ENCODE measurements at places on chromosomes 16 and 17.

DNA sequence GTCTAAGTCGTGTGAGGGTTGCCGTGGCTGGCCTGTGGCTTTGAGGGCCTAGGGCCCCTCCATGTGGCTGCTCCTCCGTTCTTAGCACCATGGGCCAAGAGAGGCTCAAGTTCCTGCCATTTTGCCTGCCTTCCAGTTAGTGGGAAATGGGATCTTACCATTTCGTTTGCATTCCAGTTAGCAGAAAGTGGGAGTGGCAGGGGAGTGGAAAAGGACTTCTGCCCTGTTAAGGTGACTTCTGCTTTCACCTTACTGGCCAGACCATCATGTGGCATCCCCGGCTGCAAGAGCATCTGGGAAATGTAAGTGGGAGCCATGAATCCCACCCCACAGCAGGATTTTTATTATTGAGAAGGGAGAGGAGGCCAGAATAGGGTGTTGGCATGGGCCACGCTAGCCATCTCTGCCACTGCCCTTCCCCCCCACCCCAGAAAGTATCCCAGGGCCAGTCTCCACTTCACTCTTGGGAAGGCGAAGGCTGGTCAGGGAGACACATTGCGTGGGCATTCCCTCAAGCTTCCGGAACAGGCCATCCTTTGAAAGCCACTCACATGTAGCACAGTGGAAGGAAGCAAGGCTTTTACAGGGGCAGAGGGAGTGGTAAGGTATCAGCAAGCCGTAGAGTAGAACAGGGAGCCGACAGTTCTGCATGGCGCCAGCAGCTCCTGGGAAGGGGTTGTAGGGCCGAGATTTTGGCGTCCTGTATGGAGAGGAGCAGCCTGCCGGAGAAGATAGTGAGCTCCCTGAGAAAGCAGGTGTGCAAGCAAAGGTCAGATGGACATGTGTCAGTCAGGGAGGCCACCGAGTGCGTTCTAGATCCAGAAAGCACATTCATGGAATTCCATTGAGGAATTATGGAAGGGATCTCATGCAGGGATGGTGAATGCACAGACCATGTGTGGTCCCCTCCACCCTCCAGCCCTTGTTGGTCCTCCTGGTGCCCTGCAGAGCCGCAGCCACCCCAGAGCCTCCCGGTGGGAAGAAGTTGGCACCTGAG is 33.4 kb downstream of the CMIP start:
- DNase-seq, result no peak

GRCh38 chr17:77615703-77616253 is 342.7 kb upstream of the TNRC6C start:
- DNase-seq, result no peak

- no peak for DNase-seq
Measured at GRCh38 chr16:8044796-8045195, 545.5 kb downstream of the TMEM114 start.

GRCh38 chr17:68424203-68424602 is 33.1 kb downstream of the WIPI1 start:
- no peak for DNase-seq

GRCh38 chr16:46889942-46890300 is 5.8 kb downstream of the GPT2 start:
- no peak for DNase-seq

GRCh38 chr17:61458000-61458399 is 5.8 kb downstream of the TBX4 start:
- no peak for DNase-seq

GRCh38 chr17:57370037-57370581 is 113.8 kb downstream of the MSI2 start:
- DNase-seq, result no peak

GRCh38 chr16:68077866-68078700 is 7.1 kb upstream of the NFATC3 start:
- DNase-seq, result no peak

DNA sequence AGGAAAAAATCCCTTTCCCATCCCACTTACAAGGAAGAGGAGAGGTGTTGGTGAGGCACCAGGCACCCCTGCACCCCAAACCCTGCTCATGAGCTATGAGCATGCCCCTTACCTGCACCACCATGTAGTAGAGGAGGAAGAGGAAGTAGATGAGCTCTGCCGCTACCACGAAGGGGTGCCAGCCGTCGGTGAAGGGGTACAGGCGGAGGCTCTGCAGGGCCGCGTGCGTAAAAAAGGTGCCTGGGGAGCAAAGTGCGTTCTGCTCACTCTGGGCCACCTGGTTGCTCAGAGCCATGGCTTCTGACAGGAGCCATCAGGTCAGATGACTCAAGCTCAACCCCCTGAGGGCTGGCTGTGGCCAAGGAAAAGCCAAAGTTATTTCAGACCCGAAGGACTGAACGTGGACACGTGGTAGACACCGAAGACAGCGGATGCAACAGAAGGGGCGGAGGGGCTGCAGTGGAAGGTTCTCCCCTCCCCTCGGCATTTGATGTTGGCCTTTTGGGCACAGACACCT is 25.3 kb upstream of the GCSH start:
- no peak for DNase-seq

GRCh38 chr17:1484676-1485422 is 7.6 kb downstream of the MYO1C start:
- DNase-seq, result no peak

DNA sequence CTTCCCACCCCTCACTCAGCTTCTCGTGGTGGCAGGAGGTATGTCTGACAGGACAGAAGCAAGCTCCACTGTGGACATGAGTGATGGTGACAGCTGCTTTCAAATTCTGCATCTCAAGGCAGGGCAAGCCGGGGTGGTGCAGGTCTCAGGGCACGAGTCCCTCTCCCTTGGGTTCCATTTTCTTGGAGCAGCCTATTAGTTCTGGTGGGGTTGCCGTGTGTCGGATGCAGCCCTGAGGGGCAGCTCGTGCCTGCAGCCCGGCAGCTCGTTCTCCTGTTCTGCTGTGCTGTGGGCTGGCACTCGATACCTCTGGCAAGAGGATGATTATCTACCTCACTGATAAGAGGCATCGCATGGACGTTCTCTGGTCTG is 16.5 kb upstream of the CLEC18C start:
- no peak for DNase-seq

DNA sequence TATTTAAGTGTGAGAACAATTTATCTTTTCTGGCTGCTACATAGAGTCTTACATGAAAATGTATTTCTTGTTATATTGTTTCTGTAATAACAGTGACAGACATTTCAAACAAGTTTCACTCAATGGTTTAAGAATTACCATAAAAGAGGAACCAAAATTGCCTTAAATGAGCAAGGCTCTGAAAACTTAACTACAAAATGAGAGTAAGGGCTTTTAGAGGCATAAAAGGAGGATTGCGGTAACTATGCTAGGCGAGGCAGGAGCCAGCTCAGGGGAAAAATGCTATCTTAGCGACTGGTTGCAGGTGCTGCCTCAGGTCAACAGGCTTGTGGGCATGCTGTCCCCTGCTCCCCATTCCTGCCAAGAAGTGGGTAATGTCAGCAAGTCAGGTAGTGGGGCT is 81.7 kb upstream of the MSI2 start:
- DNase-seq, result no peak

DNA sequence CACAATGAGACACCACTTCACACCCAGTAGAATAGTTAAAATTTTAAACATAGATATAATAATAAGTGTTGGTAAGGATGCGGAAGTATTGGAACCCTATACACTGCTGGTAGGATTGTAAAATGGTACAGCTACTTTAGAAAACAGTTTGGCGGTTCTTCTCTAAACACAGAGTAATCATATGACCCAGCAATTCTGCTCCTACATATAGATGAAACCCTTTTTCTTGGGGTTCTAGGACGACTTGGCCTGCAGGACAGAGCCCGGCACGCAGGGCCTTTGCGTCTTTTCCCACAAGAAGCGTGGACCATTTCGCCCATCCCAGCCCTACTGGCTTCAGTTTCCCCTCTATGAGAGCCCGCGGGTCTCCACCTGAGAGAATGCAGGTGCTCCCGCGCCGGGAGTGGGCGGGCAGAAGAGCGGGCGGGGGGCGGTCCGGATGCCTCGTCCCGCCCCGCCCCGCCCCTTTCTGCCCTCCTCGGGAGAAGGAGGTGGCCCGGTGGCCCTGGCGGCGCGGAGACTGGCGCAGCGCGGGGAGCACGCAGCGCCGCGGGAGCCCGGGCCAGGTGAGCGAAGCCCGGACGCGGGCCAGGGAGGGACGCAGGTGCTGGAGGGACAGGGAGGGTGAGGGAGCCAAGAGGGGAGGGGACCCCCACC is at the start of gene SDR42E2:
Gene SDR42E2 (plus strand): TSS at position 508 of the 657 bp plus-strand sequence. CDS start 3,077 bp downstream, outside the sequence.
- no peak for DNase-seq

- DNase-seq, result peak; percentile 62
Measured at GRCh38 chr16:67530013-67530939, 1.6 kb downstream of the RIPOR1 start.

DNA sequence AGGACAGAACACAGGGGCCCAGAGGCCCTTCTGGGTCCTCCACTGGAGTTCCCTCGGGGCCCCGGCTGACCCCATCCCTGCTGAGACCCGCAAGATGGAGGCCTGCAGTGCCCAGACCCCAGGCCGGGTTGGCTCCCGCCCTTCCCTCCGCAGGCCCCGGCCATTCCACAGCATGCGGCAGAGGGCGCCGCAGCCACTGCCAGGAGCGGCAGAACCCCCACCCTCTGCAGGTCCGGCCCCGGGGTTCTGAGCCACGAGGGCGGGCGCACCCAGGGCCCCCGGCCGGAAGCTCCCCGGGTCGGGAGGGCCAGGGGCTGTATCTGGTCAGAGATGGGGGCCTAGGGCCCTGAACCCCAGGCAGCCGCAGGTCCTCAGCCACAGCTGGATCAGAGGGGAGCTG is 2.4 kb upstream of the PERCC1 start:
- no peak for DNase-seq

DNA sequence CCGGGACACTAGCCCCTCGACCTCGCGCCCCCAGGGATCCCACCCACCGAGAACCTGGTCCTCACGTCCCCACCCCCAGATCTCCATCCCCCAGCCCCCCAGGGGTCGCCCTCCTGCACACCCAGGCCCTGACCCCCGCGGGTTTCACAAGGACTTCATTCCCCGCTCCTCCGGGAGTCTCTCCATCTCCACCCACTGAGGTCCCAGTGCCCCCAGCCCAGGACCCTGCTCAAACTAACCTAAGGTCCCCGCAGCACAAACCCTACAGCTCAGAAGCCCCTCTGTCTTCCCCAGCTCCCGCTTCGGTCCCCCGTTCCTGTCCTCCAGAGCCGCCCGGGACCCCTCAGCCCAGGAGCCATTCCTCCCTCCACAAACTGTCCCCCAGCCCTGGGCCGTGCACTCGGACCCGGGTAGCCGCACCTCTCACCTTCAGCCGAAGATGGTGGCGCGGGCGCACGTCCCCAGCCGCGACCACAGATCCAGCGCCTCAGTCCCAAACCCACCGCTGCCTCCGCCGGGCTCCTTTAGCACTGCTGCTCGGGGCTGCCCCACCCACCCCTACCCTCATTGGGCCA is at the start of gene MYH10:
Gene MYH10 (minus strand): TSS at position 499 of the 575 bp plus-strand sequence. CDS start 7,479 bp downstream, outside the sequence.
- no peak for DNase-seq

DNA sequence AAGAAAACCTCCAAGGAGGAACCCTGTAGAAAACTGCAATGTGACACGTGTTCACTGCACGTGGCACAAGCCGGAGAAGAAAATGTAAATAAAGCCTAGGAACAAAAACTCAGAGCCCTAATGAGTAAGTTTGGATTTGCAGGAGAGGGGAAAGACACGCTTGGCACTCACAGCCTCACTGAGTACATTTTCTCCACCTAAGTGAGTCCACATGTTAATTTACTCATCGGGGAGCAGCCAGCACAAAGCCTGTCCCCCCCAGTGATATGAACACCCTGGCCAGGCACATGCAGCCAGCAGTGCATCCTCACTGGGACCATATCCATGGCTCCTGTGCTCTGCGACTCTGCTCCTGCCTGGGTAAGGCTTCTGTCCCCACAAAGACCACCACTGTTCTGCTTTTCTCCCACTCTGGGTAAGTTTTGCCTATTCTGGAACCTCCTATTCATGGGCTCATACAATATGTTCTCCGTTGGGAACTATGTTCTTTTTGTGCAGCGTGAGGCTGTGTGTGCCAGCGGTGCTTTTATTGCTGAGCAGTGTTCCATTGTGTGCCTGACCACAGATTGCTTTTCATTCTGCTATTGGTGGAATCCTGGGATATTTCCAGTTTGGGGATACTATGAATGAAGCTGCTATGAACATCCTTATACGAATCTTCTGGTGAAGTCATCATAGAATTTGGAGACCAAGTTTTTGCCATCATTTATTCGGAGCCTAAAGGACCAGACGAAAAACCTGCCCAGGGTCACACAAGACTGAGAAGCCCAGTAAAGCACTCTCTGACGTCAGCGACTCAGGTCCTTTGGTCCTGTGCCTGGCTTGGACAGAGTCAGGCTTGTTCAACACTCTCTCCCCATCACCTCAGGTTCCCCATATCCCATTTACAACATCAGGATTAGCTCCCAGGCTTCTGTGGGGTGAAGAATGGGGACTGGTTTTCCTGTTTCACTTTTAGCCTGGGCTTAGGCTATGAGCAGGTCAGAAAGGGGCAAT is 53.3 kb downstream of the RNF112 start:
- DNase-seq, result no peak

GRCh38 chr16:64428463-64429113 is 693.3 kb downstream of the CDH11 start:
- DNase-seq, result no peak

DNA sequence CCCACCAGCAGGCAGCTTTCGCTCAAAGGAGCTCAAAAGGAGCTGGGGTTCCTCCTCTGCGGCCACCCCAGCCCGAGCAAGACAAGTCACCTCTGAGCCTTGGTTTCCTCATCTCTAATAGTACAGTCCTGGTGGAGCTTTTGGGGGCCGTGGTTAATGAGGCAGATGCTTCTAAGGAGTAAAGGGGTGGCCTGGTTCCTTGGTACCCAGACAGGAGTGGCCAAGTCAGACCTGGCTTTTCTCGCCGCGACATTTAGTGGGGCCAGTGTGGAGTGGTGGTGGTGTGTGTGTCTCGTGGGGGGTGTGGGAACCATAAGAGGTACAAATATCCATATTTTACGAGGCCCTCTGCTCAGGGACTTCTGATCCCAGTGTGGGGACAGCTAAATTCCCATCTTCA is 6.7 kb downstream of the FOXF1 start:
- no peak for DNase-seq

DNA sequence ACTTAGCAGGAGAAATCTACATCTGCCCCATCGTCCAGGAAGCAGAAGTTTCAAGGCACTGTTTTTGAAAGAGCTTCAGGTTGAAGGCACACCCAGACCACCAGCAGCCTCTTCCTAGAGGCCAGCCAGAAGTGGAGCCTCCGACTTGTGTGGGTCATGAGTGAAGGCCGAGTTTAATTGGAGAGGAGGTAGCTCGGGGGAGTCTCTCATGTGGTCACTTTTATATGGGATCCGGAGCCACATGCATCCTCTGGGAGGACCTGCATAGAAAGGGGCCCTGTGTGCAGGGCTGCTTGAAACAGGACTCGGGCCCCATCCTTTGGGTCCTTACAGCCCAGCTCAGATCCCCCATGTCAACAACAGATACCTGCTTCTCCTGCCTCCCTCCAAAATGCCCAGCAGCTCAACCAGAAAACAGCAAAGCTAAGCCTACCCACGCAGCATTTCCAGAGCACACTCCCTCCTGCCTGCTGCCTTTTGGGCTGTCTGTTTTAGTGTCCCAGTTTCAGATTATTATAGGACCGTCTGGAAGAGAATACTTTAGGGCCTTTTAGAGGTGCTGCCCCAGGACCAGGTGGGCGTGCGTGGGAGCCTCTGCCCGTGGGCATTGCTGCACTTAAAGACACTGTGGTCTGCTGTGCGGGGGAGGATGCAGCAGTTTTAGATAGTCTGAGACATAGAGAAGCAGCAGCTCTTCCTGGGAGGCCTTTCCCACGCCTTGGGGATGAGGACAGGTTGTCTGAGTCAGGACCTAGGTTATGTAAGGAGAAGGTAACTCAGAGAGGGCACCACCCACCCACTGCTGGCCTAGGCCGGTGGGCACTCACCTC is 29.5 kb downstream of the MPRIP start:
- DNase-seq, result peak; percentile 70
